ENCODE measurements at places on chromosomes 2 and 18.

DNA sequence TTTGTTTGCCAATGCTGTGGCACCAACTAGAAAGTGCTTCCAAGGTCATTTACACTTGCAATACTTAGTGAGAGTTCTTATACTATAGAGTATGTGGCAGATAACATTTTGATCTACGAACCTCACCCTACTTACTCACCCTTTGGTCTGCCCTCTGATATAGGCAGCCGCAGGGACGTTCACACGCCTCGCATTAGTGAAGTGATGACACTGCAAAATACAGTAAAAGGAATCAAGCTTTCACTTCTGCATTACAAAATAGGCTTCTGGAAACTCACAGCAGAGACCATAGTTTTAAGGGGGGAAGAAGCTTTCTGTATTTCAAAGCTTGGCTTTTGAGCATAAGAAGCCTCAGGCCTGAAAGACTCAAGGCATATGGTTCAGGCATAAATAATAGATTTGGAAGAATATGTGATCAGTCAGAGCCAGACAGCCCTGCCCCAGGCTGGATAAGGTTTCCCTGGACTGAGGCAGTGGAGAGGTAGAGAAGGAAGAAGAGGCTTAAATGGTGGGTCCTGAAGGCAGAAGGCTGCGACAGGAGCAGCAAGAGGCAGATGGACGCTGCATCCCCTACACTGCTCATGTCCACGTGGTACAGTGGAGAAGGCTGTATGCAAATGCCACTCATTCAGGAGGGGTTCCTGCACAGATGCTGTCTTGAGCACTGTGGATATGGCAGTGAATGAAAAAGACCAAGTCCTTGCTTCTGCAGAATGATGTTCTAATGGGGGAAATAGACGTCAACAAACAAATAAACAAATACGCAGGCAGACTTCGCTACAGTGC, 63.1 kb downstream of the FECH start:
- DNase-seq: no peak

DNA sequence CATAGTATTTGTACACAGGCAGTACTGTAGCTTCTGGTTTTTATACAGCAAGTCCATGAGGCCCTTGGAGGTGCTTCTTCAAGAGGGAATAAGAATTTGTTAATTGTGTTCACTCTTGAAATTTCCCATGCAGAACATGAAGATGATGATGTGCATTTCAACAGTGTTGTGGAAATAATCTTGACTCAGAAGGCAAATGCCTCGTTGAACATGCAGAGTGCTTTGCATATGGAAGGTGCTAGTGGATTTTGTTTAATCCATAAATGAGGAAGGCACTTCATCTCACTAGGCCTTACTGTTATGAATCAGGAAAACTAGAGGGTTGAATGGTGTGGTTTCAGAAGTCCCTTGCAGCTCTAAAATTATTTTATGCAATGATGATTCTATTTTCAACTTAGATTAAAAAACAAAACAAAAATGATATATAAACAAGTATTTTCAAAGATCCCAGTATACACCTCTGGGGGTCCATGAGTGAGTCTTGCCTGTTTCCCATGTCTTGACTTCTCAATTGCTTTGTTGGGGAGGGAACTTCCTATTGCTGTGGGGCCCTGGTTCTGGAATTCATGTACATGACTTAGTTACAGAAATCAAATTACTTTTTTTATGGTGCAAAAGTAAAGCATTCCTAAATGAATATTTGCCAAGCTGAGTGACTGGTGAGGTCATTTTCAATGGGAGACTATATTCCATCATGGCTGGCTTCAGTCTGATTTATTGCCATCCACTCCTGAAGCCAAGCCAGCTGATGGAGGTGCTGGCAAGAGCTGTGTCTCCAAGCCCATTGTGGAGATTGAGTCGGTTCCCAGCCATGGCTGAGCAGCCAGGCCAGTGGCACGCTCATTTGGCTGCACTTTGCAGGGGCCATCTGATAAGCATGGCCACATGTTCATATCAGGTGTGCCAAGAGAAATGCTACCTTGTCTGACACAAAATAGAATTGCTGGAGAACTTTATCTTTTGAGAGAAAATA, 56.5 kb downstream of the MGAT5 start:
- DNase-seq: no peak

DNA sequence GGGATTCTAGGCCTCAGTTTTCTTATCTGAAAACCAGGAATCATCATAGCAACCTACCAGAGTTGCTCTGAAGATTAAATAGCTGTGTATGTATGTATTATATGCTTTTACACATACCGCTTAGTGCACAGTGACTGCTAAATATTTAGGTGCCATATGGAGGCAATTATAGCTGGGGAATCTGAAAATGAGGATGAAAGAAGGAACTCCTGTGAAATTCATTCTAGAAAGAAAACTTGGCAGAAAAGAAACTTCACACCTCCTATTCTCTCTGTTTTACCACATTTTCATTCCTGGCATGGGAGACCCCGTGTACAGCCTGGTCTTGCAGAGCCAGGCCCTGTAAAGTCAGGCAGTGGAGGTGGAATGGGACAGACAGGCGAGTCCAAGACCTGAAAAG, 862.4 kb downstream of the CNTNAP5 start:
- DNase-seq: no peak

DNA sequence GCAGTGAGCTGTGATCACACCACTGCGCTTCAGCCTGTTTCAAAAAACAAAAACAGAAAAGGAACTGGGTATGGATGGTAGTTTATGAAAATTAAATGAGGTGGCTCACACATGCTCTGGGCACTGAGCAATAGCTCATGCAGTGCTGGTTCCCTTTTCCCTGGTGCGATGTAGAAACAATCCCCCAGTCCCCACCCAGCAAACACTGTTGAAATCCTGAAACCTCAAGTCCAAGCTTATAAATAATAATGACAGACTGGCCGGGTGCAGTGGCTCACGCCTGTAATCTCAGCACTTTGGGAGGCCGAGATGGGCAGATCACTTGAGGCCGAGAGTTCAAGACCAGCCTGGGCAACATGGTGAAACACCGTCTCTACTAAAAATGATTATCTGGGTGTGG, 55.4 kb upstream of the SMAD2 start:
- no peak for DNase-seq

GRCh38 chr2:239979243-239980023, 45.7 kb downstream of the NDUFA10 start:
- no peak for DNase-seq
